ENCODE measurements at places on chromosomes 12 and 14.

DNA sequence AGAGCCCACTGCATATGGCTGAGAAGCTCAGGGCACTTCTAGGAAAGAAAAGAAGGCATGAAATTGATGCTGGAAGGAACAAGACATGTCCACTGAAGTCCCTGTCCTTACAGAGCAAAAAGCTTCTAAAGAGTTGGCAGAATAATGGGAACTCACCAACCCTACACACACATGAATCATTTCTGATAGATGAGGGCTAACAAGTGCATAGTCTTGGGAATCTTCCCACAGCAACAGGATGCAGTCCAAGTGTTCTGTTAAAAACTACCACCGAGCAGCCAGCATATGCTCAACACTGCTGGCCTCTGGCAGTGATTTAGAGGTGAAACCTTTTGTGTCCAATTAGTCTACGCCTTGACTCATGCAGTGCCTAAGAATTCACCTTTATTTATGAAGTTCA, 44.8 kb downstream of the RHOJ start:
- DNase-seq: no peak

DNA sequence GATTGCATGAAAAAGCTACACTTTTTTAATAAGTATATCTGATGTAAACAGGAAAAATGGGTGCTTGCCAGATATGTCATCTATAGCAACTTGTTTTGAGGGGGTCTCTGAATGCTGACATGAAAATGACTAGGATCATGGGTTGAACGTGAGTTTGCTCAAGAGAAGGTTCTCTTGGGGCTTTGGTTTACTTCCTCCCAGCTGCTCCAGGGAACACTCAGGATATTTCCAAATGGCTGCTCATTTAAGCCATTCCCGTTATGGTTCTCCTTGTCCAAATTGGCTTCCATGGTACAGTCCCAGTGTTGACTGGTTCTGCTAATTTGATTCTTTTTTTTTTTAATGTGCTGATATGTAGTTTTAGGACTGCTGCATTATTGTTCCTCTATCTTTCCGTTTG, 118.3 kb downstream of the ETV6 start:
- DNase-seq: peak; percentile 50

GRCh38 chr14:104657101-104657524, 32.3 kb upstream of the INF2 start:
- DNase-seq: peak; percentile 63

- DNase-seq: peak; percentile 4
These were observed 113.3 kb downstream of the PTGER2 start for GRCh38 chr14:52427460-52427859.

GRCh38 chr12:42186793-42187192, 42.1 kb upstream of the GXYLT1 start:
- peak; percentile 41 for DNase-seq

GRCh38 chr12:69910694-69911093, 85.7 kb downstream of the MYRFL start:
- no peak for DNase-seq

DNA sequence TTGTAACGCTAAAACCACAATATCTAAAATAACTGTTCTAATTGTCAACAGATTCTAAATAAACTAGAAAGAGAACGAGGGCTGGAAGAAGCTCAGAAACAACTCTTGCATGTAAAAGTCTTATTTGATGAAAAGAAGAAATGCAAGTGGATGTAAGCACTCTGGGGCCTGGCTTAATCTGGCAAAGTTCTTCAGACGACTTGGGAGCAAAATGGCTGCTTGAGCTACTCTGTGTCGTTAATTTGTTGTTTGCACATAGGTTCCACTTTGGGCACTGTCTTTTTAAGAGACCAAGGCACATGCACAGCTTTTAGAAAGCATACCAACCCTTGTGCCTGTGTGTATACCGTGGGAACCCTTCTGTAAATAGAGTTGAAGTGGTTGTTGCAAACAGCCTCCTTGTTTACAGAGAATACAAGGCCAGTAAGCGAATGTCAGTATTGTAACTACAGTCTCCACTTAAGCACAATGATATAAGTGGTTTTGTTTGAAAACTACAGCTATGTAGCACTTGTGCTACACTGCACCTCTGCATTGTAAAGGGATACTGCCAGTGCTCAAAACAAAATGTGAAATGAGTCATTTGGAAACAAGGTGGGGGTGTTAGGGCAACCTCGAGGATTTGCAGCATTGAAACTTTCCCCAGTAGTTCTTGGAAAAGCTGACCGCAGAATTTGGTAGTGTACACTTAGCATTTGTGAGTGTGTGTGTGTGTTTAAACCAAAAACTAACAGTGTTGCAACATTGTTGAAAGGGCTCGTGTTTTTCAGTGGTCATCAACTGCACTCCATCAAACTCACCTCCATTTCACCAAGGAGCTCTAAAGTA, 154.3 kb downstream of the CEP83 start:
- no peak for DNase-seq

DNA sequence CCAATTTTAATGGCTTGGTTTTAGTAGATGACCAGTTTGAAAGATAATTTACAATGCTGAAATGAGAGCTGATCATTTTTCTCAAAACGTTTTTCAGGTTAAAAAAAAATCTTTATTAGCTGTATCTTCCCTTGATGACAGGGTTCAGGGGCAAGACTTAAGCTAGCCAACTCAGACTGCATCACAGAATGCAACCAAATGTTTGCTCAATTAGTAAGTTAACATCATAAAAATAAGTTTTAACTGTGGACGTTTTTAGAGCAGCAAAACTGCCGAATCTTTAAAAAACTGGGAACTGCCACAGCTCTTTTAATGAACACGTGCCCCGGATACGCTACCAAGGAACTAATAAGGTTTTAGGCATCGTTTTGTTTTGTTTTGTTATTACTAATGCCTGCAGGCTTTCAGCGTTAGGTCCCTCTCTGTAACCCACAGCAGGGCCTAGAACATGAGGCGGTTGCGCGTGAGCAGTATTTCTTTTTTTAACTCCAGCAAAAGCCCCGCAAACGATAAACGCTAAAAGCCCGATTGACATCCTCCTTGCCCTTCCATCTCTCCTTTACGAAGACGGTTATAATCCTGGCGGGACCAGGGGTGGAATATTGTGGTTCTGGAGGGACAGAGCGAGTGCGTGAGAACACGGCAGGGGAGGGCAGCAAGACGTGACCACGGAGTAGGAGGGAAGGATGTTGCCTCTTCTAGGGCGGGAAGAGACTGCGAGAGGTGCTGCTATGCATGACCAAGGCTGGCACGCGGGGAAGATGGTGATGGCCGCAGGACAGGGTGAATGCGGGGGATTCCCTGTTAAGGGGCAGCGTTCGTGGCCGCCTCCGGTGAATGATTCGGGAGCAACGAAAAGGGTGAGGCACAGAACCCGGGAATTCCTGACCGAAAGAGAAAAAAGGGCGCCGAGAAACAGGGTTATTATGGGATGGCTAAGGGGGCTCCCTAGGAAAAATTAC, 652 bp downstream of the SUPT16H start:
- DNase-seq: peak; percentile 43

GRCh38 chr12:10354502-10354901, 35.3 kb downstream of the KLRK1 start:
- DNase-seq: no peak
